Fibroblast of skin of right biceps (primary cell): ENCODE measurements at places on chromosomes 7 and 10.

GRCh38 chr10:75859141-75859540 is 427.7 kb downstream of the LRMDA start:
- DNase-seq = no peak

DNA sequence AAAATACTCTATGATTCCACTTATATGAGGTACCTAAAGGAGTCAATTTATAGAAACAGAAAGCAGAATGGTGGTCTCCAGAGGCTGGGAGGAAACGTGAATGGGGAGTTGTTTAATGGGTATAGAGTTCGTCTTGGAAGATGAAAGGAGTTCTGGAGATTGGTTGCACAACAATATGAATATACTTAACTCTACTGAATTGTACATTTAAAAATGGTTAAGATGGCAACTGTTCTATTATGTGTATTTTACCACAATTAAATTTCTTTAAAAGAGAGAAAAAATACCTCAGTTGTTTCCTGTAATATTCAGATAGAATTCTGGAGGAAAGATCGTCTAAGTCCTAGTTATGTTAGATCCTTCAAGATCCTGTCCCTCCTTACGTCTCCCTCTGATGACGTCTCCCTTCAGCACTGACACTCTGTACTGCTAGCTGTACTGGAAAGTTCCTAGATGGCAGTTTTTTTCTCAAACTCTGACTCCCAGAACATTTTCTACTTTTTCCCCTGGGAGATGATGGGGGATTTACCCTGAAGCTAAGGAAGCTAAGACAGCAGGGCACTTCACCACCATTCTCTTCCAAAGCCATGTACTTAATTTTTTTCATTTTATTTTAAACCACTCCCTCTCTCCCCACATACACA is 53.2 kb upstream of the CAV2 start:
- DNase-seq = peak; percentile 49

DNA sequence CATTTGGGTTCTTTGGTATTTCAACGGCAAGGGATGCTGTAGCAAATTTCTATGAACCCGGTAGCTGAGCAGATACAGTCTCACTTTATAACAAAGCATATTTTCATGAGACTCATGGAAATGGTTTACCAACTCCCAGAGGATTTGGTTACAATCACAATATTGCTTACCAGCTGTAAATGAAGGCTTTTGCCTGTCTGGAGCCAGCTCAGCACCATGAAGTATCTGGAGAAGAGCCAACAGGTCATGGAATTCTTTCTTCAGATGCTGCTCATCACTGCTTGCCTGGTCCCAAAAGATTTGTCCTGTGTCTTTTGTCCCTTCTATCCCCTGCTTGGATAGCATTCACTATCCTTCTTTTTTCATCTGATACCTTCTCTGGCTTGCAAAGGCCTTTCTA is 316.9 kb upstream of the PHYHIPL start:
- DNase-seq = peak; percentile 25

DNA sequence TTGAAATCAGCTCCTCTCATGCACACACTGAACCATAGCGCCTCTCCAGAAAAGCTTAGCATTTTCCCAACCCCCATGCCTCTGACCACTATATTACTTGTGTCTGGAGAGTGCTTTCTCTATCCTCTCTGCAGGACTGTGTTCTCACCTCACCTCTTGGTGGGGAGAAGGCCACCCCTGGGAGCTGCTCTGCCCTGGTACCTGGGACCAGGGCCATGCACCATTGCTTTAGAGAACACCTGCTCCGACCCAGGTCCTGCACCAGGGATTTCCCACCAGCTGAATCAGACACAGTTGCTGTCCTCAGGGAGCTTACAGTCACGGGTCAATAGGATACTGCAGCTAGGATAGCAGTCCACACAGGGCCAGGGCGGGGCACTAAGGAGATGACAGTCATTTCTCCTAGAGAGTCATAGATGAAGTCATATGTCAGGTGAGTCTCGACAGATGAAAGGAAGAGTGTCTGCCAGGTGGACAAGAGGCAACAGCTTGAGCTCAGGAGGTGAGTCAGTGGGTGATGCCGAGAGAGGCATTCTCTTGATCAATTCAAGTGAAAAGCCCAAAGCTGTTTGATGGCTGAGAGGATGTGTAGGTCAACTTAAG is 619 bp upstream of the LMTK2 start:
- no peak for DNase-seq

GRCh38 chr7:154789404-154789803 is 213.5 kb downstream of the PAXIP1 start:
- no peak for DNase-seq

- DNase-seq = no peak
These were observed 42.9 kb downstream of the MKI67 start for GRCh38 chr10:128083191-128083895.

DNA sequence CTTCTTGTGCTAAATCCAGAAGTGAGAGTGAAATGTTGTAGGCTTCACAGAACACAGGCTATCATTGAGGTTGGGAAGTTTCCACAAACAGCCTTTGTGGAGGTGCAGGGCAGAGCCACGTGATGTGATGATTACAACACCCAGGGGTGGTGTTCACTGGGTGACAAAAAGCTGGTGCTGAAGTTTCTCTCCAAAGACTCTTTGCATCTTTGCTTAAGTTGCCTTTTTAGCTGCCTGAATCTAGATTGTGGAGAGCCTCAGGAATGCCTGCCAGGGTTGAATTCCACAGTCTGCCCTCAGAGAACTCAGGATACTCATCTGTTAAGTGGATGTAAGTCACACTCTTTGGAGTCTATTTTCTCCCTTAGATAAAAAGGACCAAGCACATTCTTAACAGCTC is 56.3 kb downstream of the PLXNA4 start:
- peak; percentile 13 for DNase-seq

GRCh38 chr7:87225696-87226095 is 6.2 kb upstream of the TMEM243 start:
- peak; percentile 66 for DNase-seq

- no peak for DNase-seq
These were observed 7.5 kb downstream of the EBLN1 start for GRCh38 chr10:22210267-22210666.
